GM23338 (cell line): ENCODE measurements at places on chromosomes 16 and 17.

DNA sequence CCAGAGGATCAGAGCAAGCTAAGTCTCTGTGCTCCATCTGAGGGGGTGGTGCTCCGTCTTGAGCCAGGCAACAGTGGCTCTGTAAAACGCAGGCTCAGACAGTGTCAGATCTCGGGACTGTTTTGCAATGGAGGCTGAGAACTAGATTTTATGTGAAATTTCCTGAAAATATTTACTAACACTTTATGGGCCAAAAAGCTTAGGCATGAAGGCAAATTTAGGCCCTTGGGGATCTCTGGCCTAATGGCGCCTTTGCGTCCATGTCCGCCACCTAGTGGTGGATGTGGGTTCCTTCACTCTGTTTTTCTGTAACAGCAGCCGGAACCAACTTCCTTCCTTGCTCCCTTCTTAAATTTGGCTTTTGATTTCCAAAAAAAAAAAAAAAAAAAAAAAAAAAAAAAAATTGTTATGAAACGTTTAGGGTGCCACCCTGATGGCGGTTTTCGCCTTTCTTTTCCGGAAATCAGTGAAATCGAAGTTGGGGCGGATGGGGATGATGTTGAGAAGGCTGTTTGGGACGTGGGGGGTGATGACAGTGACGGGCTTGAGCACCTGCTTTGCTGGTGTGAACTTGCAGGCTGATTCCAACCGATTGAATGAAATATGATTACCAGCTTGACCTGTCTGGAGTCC, 14.0 kb upstream of the ELAC2 start:
- DNase-seq, result peak; percentile 79

DNA sequence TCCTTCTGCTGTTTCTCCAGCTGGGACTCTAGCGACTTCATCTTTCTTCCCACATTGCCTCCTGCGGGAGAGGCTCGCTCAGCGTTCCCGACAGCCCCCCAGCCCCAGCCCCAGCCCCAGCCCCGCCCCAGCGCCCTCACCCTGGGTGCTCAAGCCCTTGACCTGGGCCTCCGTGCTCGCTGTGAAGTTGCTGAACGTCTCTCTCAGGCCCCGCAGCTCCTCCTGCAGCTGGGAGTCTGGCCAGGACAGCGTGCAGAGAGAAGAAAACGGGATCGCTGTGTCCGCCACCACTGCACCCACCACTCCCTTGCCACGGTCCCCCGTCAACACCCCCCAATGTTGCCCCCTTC, 2.4 kb downstream of the ASGR1 start:
- DNase-seq, result peak; percentile 61

DNA sequence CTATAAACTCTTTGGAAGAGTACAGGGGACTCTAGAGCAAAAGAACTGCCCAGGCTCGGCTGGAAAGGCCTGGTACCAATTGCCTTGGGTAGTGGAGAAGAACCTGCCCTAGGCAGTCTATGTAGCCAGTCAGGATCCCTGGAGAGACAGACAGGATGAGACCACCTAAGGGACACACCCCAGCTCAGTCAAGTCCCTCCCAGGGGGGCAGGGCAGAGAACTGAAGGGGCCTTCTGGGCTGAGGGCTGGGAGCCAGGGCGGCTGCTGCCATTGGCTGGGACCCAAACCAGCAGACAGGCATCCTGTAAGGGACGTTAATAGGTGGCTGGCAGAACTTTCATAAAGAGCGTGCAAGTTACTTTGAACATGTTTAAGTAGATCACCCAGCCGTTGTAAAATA, 12.8 kb upstream of the SLC38A8 start:
- no peak for DNase-seq

DNA sequence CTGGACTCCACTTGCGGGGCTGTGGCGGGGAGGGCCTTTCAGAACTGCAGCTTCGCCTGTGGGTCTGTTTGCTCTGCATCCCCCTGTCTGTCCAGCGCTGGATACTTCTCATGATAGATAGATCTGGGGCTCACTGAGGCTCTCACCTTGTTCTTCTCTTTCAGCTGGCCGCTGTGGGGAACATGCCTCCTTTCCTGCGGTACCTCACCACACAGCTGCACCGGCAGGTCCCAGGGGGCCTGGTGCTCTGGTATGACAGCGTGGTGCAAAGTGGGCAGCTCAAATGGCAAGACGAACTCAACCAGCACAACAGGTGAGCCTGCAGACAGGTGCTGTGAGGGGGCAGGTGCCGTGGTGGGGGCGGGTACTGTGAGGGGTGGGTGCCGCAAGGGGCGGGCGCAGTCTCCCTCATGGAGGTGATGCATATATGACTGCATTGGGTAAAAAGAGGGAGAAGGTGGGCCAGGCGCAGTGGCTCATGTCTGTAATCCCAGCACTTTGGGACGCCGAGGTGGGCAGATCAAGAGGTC, 6.2 kb downstream of the ENGASE start:
- no peak for DNase-seq

- DNase-seq, result no peak
Observed at GRCh38 chr16:11495066-11495407, 91.7 kb downstream of the LITAF start.

GRCh38 chr16:72620853-72621252, 427.1 kb downstream of the ZFHX3 start:
- DNase-seq, result no peak

DNA sequence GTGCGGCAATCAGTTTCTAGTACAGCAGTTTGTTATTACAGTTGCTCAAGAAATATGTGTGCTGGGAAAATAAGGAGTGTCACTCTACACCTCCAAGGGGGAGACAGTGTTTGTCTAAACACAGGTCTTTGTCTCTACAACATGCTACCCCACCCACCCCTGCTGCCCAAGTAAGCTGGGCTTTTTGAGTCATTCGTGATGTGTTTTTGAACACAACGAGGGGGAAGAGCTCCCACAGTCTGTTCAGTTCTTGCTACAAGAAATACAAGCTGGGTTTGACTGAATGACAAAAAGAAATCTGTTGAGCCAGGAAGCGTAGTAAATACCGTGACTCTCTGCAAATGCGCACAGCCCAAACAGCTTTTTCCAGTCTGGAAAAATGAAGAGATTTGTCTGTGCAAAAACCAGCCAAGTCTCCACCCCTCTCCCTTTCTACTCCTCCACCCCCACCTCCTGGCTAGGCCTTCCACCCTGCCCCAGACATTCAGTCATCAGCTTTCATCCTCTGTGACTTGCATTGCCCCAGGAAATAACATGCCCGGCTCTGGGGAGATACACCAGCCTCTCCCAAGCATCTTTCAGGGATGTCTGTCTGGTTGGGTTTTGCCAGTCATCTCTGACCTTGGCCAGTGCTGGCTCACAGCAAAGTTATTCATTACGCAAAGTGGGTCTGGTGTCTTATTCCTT, 25.7 kb downstream of the CHD9 start:
- no peak for DNase-seq

- DNase-seq, result no peak
Observed at GRCh38 chr16:47431960-47432359, 28.9 kb downstream of the ITFG1 start.

GRCh38 chr17:8066841-8067775, 20.4 kb downstream of the ALOX12B start:
- peak; percentile 42 for DNase-seq

GRCh38 chr16:48432136-48432535, 46.9 kb upstream of the SIAH1 start:
- DNase-seq, result peak; percentile 21

DNA sequence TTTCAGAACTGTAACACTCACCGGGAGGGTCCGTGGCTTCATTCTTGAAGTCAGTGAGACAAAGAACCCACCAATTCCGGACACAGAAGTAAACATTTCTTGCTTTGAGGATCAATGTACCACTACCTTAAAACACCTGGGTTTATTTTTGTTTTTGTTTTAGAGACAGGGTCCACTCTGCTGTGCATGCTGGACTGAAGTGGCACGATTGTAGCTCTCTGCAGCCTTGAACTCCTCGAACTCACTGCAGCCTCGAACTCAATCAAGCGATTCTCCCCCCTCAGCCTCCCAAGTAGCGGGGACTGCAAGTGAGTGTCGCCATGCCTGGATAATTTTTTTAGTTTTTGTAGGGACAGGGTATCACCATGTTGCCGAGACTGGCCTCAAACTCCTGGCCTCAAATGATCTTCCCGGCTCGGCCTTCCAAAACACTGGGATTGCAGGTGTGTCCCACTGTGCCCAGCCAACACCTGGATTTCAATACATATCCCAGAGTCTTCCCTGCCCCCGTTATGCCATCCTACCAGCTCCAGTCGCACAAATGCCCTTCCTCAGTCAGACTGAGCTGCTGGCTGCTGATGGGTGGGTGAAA, 13.0 kb upstream of the CES4A start:
- DNase-seq, result no peak

GRCh38 chr16:68756239-68756915, 19.3 kb downstream of the CDH1 start:
- DNase-seq, result no peak

GRCh38 chr16:75224306-75225082, 5.7 kb downstream of the CTRB1 start:
- peak; percentile 1 for DNase-seq

- DNase-seq, result no peak
Observed at GRCh38 chr17:17119106-17119505, 76.8 kb downstream of the MPRIP start.

GRCh38 chr17:9865586-9865985, 39.5 kb downstream of the RCVRN start:
- no peak for DNase-seq

DNA sequence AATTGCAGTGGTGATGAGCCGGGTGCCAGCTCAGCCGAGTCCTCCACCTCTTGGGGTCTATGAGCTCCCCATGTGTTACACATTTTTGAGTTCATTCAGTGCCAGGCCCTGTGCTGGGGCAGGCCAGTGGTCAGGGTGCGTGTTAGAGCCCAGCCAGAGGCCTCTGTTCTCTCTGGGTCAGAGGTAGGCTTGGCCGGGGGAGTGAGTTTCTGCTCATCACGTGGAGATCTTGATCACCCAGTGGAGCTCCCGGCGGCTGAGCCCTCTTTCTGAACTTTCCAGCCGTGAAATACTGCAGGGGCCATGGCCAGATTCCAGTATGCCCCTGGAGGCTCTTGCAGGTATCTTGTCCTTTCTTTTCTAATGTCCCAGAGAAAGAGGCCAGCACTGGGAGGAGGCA, 93.0 kb downstream of the RAP1GAP2 start:
- DNase-seq, result no peak

DNA sequence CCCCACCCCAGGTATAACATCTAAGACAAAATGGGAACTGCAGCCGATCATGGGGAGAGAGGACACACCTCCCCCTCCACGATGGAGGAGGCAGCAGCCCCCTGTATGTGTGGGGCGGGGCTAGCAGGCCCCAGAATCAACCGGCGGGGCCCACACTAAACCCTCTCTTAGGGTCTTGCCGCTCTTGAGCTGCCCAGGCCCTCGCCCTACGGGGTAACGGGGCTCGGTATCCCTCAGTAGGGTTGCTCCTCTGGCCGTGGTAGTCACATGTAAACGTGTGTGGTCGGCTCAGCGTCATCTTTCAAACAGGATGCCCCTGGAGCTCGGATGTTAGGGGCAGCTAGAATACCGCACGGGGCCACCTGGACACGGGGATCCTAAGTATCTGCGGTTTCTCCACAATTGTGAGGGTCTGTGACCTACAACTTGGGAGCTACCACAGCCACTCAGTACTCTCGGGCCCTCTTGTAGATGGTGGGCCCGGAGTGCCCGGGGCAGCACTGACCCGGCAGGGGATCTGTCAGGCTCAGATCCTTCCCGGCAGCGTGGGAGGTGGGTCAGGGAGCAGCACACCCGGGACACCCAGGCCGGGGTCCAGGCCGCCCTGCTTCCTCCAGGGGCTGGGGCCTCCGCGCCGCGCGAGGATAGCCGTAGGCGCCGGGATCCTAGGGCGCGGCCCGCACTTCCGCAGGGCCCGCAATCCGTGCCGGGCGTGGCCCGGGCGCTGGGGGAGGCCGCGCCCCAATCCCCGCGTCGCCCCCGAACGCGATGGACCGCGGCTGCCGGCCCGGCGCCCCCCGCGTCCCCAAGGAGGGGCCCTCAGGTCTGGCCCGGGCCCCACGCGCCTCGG, 781 bp downstream of the ARHGDIA start:
- peak; percentile 56 for DNase-seq

- no peak for DNase-seq
Observed at GRCh38 chr17:44920565-44920940, 5.3 kb upstream of the GFAP start.

DNA sequence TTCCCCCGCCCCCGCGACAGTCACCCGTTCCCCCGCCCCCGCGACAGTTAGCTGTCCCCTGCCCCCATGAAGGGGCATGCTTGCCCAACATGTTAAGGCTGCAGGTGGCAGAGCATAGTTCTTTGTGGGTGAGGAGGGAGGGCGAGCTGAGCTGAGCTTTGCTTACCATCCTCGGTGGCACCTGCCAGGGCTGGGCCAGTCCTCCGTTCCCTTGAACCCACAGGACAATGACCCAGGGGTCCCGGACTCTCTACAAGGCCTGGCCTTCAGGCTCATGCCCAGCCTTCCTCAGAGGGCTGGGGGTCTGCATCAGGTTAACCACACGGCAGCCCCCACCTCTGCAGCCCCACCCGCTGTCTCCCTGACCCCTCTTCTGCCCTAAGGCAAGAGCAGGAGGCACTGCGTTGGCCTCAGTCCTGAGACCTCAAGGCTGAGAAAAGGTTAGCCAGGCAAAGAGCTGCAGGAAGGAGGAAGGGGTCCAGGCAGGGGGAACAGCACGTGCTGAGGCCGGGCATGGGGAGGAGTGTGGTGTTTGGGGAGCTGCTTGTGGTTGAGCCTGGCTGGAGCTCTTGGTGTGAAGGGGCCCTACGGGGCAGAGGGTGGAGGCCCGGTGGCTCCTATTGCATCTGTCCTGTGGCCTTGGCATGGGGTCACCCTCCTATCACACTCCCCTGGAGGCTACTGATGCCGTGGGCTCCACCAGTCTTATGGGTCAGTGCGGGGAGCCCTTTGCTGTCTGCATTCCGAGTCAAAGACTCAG, 11.4 kb upstream of the DOC2B start:
- no peak for DNase-seq

- DNase-seq, result no peak
Observed at GRCh38 chr16:22357635-22357971, 16.8 kb downstream of the CDR2 start.
